Mucosa of descending colon (tissue), 3 donors: ENCODE measurements at places on chromosomes 5 and 9. TPM values are rescaled to one million over a fixed set of nuclear protein-coding genes. Genes with fewer than 3 reads are reported as not detected.

C9orf152 gene
- 69.4 TPM for total RNA-seq

DRD1 gene
- 0.09 TPM for total RNA-seq

NR4A3 gene
- total RNA-seq = 25.0 TPM

UBQLN1 gene
- 74.3 TPM for total RNA-seq

SV2C gene
- total RNA-seq = 0.58 TPM

EEIG1 gene
- total RNA-seq = 127 TPM

GABRA1 gene
- total RNA-seq = not detected

RNF180 gene
- 0.96 TPM for total RNA-seq

IFNA13 gene
- total RNA-seq = not detected

DNA sequence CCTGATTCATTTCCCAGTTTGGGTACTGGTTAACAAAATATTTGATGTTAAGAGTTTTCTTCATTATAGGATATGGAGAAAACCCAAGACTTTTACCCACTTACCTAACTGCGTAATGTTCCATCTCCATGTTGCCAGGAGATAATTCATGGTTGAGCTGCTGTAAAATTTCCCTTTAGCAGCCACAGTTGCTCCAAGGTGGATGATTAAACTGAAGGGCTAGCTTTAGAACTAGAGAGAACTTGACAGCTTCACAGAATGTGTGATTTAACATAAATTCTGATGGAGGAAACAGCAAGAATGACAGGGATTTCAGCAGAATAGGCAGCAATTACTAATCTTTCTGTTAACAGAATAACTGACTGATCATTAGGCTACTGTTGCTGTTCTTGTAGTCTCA lies 236.1 kb downstream of the MEF2C start:
- DNase-seq = no peak

- peak; percentile 41 for DNase-seq
These were observed 281.8 kb downstream of the AOPEP start for GRCh38 chr9:95008151-95008771.

- DNase-seq = no peak
These were observed 29.4 kb downstream of the IER5L start for GRCh38 chr9:129148463-129149204.

DNA sequence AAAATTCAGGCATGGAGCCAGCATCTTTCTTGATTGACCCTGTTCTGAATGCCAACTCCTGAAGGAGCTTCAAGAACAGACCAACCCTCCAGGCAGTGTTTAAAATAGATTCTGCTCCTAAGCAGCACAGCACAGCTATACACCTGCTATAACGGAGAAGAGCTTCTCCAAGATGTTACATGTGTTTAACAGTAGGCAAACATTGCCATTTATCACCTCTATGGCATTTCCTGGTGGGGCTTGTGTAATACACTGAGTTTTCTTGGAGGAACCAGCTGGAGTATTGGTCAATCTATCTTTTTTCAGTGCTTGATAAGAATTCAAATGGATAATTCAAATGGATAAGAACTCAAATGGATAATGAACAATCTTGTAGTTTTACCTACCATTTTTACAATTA lies 615.1 kb downstream of the CDH12 start:
- no peak for DNase-seq

- no peak for DNase-seq
These were observed 125.2 kb downstream of the GPBP1 start for GRCh38 chr5:57298985-57299491.

DNA sequence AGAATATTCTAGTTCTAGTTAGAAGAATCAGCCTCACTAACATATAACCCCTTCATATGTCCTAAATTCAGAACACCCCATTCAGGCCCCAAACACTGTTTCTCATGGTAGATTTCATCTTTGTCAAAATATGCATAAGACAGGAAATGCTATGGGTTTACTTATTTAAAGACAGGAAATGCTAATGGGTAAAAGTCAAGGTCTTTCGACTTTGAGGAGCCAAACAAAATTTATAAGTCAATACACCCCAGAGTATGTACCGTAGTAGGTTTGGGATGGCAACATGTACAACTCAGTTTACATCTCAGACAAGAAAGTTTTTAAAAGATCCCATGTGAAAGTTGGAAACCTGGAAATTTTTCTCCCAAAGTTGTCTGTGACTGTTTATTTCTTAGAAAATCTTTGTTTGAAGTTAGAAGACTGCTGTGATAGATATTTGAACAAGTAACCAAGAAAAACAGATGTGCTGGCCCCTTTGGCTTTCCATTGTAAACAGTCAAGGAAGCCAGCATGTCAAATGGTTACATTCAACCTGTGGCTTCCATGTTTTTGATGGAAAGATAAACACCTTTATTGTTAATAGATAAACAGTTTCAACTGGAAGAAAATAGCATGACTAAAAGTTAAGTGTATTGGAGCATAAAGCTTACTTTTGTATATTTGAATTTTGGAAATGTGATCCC lies 102.2 kb downstream of the INIP start:
- DNase-seq = no peak

DNA sequence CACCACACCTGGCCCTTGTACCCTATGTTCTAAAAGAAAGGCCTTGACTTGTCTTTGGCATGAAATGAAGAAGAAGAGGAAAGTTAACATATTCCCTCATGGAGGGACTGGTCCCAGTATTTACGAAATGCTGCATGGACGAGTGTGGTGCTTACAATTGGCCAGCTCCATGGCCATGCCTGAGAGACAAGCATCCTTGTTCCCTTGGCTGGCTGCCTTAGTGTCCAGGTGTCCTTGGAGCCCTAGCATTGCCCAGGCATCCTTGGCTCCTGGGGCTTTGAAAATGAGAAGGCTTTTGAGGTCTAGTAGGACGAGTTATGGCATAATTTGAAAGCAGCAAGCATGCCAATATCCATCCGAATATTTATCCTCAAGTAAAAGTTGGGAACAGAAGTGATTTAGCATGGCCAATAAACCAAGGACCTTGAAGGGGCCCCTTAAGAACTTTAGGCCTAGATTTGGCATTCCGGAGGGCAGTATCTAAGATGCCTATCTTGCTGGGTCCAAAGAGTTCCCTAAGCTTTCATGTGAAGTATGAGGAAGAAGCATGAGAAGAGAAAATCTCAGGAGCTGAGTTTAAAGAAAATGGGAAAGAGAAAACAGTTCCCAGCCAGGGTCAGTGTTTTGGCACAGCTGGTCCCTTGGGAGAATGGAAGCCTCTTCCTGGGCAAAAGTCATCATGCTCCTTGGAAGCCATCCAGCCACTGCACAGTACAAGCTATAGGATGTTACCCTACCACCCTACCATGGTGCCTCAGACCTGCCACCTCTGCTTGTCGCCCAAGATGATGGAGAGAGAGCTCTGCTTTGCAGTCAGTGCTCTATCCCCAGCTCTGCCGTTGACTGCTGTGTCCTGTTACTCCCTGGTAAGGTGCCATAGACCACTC lies 91.0 kb downstream of the AOPEP start:
- DNase-seq = no peak

- no peak for DNase-seq
These were observed 2.1 kb downstream of the DHX29 start for GRCh38 chr5:55305345-55305744.

DNA sequence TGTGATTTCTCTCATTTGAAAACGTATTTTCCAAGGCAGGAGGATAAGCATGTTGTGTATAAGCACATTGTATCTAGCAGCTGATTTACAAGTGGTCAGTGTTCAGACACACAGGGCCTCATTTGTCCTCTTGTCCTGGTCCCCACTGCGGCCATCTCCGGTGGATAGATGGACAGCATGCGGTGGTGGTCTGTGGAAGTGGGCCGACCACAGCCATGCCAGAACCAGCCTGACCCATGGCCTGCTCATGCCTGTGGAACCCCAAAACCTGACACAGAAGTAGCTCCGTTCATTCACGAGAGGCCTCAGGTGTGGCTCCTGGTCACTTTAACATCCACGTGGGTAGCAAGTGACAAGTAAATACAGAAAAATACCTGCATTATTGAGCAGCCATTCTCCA lies 14.6 kb downstream of the IRX2 start:
- DNase-seq = no peak

GRCh38 chr9:36053971-36054370 lies 17.3 kb downstream of the RECK start:
- no peak for DNase-seq

- DNase-seq = no peak
These were observed 225.9 kb downstream of the VPS13A start for GRCh38 chr9:77403239-77403638.

- no peak for DNase-seq
These were observed 38.7 kb downstream of the CXXC5 start for GRCh38 chr5:139686706-139687441.

- DNase-seq = no peak
These were observed 5.3 kb downstream of the NINJ1 start for GRCh38 chr9:93128715-93129224.

- DNase-seq = no peak
These were observed 74.6 kb downstream of the GOLPH3 start for GRCh38 chr5:32099486-32100035.

GRCh38 chr5:4674166-4674565 lies 466.0 kb upstream of the ADAMTS16 start:
- no peak for DNase-seq

GRCh38 chr5:149580808-149581191 lies 498 bp upstream of the ARHGEF37 start:
- DNase-seq = no peak

- no peak for DNase-seq
These were observed 166.4 kb downstream of the PRR16 start for GRCh38 chr5:120630550-120630949.

DNA sequence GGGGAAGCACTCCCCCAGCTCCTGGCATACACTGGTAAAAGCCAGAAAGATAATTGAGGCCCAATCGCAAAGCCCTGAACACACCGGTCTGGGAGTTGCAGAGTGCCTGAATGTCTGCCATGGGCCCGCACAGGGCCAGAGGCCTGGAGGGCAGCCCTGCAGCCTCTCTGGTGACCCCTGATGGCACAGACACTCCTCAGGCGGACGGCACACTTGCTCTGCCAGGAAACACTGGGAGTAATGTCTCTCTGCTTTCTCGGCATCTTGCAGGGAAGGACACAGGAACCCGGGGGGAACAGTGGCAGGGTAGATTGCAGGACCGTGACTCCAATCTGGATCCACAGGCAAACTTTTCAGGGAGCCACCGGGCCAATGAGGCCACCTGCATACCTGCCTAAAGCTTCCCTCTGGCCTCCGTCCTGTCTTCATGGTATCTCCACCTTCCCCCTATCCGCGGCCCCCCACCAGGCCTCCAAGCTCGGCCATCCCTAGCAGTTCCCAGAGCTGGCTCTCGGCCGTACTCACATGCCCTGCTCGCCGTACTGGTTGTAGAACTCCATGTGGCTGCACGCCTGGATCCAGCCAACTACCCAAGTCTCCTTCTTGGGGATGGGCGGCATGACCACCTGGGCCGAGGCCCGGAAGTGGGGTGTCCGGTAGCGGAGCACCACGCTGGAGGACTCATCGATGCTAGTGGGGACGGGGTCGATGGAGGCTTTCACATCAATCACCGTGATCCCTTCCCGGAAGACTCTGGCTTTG lies 797 bp downstream of the FAM78A start:
- no peak for DNase-seq

- no peak for DNase-seq
These were observed 129.3 kb upstream of the STC2 start for GRCh38 chr5:173457482-173457881.
